Activated T-helper 1 cell treated with anti-CD3 and anti-CD28 coated beads, Interleukin-12 subunit alpha, Interleukin-12 subunit beta, Interleukin-2, Interleukin-4 antibody, amounts not matched to agents 30 ng/mL and 10 ng/mL and 1 ng/mL, durations not matched to agents 14 hours and 24 hours and 36 hours (primary cell): ENCODE measurements at places on chromosomes 2 and 18.

DNA sequence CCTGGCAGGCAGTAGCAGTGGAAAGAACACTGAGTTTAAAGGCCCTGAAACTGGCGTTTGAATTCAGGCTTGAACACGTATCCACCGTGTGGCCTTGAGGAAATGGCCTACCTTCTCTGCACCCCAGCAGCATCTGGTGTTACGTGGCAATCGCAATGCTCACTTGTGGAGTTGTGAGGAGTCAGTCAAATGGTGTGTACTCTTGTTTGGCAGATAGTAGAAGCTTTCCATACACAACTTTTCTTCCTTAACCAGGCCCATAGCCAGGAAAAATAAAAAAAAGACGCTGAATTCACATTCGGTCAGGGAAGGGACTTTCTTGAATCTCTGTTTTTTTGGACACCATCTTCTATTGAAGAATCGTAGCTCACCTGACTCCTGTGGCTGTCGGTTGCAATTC lies 1101.5 kb upstream of the KLHL29 start:
- DNase-seq: no peak

DNA sequence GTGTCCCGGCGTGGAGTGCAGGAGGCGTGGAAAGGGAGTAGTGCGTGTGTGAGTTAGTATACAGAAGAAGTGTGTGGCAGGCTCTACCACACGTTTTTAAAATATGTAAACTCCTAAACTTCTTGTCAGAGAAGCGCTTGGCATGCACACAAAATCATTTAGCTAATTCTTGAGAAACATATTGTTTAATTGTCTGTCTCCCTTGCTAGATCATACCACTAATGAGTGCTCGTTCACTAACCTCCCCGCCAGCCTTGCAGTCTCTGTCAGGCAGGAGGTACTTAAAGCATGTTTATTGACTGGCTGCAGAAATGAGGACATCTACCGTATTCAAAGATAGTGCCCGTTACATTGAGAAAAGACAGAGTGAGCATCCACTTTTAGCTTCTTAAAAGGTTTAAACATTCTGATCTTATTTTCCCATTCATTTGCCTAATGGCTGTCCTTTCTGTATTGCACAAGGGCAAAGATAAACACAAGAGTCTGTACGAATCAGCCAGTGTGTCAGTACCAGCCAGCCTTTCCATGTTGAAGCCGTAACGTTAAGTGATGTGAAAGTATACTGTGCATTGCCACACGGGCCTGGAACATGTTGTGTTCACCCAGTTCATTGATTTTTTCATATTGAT lies 41.4 kb downstream of the TRAPPC12 start:
- DNase-seq: no peak

DNA sequence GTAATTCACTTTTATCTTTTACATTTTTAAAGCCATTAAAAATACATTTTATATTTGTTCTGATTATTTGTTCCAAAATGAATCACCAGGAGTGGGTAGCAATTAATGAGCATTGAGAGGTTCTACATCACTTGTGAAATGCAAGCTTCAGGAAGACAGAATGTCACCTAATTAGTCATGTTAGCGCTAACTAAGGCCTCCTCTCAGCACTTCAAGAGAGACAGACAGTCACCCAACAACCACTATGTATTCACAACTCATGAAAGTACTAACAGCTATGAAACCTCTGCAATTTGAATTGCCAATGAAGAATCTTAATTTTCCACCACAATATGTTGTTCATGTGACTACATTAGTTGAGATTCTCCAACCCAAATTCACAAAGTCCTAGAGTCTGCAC lies 611.0 kb downstream of the KCNJ3 start:
- no peak for DNase-seq

DNA sequence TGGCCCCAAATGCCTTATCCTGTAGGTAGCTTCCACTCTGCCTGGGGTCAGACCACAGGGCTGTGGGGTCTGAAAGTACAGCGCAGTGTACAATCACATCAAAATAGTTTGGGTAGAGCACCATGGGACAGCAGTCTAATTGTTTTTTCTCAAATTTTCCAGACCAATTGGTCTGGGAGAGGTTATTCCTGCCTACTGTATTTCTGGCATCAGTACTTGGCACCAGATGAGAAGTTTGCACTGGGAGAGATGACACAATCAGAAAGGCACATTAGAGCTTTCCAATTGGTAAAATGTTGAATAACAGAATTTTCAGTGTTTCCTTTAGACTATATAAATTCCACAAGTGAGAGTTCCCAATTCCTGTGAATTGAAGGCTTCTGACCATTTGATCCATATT lies 30.9 kb upstream of the LRRTM1 start:
- no peak for DNase-seq

GRCh38 chr18:44759925-44760342 lies 79.2 kb downstream of the SETBP1 start:
- peak; percentile 2 for DNase-seq

DNA sequence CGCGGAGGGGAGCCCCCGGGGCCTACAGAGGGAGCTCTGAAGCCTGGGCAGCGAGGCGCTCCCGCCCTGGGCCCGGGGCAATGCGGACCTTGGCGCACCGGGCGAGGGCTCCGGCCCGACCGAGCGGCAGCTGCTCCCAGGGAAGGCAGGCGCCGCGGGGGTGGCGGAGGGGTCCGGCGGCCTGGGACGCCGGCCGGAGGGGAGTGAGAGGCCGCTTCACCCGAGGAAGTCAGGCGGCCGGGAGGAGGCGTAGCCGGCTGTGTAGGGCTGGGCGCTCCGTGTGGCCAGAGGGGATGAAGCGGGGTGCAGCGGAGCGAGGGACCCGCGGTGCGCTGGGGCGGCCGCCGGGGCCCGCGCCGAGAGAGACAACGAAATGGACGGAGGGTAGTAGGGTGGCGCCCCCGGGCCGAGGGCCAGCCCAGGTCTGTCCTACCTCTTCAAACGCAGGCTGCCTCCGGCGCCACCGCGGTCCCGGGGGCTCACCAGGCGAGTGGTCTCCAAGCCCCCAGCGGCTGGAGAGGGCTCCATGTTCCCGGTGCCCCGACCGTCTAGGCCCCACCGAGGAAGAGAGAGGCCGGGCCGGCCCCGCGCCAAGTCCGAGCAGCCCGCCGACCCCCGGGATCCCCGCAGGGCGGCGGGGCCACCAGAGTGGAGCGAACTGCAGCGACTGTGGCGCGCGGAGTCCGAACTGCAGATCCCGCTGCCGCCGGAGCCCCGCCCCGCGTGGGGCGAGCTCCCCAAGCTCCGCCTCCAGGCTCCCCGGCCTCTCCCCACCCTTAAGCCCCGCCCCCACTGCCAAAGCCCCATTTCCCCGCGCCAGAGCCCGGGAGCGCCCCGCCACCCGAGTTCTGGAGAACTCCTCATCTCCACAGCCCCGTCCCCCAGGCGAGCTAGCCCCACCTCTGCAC lies at the start of gene SLC30A3:
TSS of gene SLC30A3 (minus strand) at position 669 of the 908 bp plus-strand sequence. CDS start at position 528, 141 bp downstream.
- peak; percentile 66 for DNase-seq

DNA sequence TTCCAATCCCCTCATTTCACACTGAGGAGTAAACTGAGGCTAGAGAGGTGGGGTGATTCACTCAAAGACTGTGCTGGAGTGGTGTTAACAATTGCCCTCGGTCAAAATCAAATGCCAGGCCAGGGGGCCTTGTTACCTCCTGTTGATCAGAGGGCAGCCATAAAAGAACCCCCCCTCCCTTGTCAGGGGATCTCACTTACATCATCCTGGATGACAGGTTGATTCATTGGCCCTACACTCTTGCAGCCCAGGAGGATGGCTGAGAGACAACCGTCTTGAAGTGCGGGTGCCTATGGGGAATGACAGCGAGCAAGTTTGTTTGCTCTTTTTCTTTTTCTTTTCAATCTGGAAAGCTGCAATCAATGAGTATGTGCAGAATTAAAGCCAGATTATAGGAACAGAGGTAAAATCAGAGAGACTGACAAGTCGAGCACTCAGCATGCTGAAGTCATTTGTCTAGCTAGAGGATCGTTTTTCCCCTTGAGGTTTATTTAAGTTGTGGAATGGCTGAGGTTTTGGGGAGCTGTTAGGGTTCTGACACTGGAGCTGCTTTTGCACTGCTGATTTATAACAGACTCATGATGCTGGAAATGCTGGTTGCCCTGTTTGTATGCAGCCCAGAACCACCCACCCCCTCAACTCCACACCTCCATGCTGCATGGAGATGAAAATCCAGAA lies 26.4 kb upstream of the NRP2 start:
- DNase-seq: no peak

DNA sequence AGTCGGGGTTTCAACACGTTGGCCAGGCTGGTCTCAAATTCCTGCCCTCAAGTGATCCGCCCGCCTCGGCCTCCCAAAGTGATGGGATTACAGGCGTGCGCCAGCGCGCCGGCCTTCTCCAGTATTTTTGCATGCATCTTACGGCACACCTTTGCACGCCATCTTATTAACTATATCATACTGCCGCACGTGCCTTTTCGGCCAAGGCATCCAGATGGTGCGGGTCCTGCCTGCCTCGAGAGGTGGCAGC lies 765 bp upstream of the ING5 start:
- no peak for DNase-seq

- DNase-seq: no peak
Observed at GRCh38 chr18:3855966-3856365, 406.0 kb downstream of the TGIF1 start.

- no peak for DNase-seq
Observed at GRCh38 chr2:199602271-199602895, 144.6 kb upstream of the SATB2 start.

GRCh38 chr2:158878003-158878402 lies 82.9 kb downstream of the DAPL1 start:
- no peak for DNase-seq

- DNase-seq: no peak
Observed at GRCh38 chr2:181235011-181235410, 222.2 kb upstream of the ITGA4 start.

DNA sequence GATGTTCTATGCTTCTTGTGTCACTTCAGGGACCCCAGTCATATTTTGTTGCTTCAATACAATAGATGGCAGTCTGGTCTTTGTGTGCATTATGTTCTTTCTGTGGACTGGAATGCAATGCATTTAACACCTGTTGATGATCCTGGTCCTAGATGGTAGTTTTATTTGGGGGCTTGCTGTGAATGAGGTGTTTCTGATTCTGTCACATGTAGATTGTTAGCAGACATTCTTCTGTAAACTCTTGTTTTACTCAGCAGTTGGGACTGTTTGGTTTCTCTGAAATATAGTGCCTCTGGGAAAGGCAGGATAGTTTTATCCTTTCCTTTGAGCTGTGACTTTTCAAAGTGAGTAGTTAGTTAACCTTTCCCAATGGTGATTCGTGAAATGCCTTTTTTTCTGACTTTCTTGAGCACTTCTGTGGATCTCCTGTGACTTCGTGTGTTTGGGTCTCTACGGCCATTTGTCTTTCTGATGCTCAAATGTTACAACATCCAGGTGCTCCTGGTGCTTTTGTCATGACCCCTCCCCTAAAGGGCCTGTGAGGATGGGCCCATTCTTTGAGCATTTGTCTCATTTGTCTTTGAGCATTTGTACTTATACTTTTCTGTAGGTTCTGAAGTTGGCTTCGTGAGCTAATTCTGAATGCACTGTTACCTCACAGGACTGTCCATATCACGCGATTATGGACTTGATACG lies 20.8 kb downstream of the ADNP2 start:
- DNase-seq: no peak

GRCh38 chr2:3512086-3512485 lies 7.2 kb downstream of the ADI1 start:
- no peak for DNase-seq

DNA sequence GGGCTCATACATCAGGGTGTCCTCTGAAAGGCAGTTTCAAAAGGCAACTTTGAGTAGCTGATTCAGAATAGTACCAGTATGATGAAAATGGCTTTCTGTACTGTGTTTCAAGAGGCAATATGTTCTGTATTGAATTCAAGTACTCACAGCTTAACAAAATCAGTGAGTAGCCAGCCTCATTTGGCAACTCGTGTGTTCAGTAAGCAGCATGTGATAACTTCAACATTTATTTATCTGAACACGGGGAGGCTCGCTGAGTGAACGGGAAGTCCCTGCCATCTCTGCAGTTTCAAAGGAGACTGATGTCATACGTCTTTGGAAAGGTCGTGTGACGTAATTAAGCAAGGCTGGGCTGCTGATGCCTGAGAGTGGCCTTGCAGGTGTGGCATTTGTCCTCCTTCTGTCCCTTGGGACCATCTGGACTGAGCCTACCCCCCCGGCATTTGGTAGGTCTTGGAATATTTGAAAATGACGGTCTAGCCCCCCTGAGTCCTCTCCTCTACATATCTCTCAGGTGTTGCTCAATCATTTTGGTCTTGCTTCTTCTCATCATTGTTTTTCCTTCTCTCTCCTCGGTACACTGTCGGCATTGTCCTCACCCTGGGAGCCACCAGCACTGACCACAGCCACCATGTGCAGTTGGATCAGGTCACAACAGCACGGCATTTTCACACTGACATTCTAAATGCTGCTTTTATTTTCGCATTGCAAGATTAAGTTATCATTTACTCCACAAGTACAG lies 62.8 kb downstream of the SMIM21 start:
- DNase-seq: no peak

GRCh38 chr2:44825702-44826101 lies 115.8 kb upstream of the SIX3 start:
- no peak for DNase-seq

GRCh38 chr2:68352651-68353391 lies 12.3 kb upstream of the PLEK start:
- no peak for DNase-seq

DNA sequence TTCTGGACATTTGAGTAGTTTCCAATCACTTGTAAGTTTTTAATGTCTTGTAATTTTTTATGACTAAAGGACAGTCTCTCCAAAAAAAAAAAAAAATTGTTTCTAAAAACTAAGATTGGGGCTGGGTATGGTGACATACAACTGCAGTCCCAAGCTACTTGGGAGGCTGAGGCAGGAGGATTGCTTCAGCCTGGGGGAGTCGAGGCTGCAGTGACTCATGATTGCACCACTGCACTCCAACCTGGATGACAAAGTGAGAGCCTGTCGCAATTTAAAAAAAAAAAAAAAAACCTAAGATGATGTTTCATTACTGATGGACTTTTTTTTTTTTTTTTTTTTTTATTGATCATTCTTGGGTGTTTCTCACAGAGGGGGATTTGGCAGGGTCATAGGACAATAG lies 34.4 kb upstream of the PKDCC start:
- no peak for DNase-seq

DNA sequence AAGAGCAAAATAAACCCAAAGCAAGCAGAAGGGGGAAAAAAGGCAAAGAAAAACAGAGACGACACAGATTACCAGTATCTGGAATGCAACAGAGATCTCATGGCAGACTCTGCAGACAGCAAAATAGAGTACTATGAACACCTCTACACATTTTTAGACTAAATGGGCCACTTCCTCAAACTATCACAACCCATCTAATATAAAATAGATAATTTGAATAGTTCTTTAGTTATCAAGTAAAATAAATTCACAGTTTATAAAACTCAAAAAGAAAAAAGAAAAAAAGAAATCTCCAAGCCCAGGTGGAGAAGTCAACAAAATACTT lies 16.6 kb downstream of the SESTD1 start:
- DNase-seq: no peak

GRCh38 chr18:5175378-5175777 lies 21.7 kb downstream of the AKAIN1 start:
- no peak for DNase-seq
